ENCODE measurements at places on chromosomes 4 and X.
A peak's percentile ranks its signal among the peaks of the same experiment; 100 is the strongest.

- DNase-seq, result peak; percentile 84
Observed at GRCh38 chr4:107930821-107931774, at the start of gene CYP2U1. TSS of gene CYP2U1 (plus strand) at chr4:107931549. CDS start at chr4:107931644, 95 bp downstream.

DNA sequence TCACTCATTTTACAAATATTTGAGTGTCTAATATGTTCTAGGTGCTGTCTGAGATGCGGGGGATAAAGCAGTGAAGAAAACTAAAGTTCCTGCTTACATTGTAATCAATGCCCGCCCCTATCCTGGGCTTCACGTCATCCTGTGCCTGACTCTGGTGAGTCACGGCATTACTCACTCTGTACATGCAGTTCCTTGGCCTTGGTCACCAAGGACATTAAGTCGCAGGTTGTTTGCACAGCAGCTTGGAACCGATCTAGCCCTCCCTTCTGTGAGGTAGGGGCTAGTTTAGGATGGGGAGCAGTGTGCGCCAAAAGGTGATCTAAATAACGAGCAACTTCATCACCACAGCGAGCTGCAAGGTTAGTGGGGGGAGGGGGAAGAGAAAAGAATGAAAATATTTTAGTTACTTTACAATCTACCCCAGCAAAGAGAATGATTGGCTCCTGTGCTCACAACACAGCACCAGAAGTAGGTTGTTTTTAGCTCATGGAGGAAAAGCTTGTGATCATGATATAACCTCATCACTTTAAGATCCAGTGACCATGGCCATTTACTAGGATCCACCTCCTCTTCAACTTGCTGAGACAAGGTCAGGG is 48.0 kb upstream of the HDAC8 start:
- DNase-seq, result peak; percentile 67

- DNase-seq, result no peak
Observed at GRCh38 chr4:109610489-109610888, 50.4 kb downstream of the MCUB start.

DNA sequence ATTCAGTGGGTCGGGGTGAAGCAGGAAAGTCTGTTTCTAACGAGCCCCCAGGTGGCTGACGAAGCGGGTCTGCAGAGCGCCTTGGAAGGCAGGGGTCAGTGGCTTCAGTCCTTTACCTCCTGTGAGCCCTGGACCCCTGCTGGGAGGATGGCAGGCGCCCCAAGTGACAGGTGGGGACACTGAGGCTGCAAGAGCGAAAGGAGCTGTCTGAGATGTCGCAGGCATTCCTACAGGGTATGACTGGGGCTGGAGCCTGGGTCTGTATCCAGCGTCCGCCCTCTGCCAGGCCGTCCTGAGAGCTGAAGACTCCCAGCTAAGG is 103.1 kb downstream of the PSAPL1 start:
- DNase-seq, result no peak

GRCh38 chrX:34146906-34147305 is 14.8 kb upstream of the FAM47A start:
- DNase-seq, result no peak

Measured in SJSA1 (cell line).